ENCODE measurements at places on chromosomes 7 and 10. TPM values are rescaled to one million over a fixed set of nuclear protein-coding genes. Genes with fewer than 3 reads are reported as not detected.

Gene SPDYE8
- not detected for polyA plus RNA-seq

DNA sequence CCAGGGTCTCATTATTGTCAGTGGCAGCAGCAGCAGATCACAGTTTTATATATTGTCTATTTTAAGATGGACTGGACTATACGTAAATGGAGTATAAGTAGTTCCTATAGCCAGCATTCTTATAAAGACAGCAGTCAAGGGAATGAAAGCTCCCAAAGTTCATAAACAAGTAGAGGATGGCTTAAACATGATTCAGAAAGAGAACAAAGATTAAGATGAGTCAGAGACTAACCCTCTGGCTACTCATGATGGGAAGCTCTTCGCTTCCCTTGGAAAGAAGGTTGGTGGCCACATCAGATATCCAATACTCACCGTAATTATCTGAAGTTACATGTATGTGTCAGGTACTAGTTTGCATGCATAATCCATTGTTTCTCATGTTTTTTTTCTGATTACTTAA is 277.0 kb downstream of the INHBA start:
- no peak for DNase-seq

GRCh38 chr10:112584276-112584675 is 137.3 kb downstream of the VTI1A start:
- no peak for DNase-seq

GRCh38 chr7:116100626-116101025 is 70.1 kb upstream of the TFEC start:
- DNase-seq = no peak

GRCh38 chr10:22791665-22792064 is 77.3 kb upstream of the PIP4K2A start:
- DNase-seq = no peak

Gene KCNMA1
- 11.7 TPM for polyA plus RNA-seq

DNA sequence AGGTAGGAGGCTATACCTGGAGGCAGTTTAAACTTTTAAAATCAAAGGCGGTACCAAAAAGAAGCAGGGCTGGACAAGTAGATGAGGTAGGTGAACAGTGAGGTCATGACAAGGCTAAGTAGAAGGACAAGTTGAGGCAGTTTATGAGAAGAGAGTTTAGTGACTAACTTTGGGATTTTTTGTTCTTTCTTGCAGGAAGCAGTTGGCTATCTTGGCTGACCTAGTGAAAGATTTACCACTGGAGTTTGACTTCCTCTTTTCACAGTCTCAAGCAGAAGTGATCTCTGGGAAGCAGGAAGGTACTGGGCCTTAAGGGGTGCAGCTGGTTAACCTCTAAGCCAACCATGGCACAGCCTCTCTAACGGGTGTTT is 26.3 kb downstream of the ENTPD7 start:
- no peak for DNase-seq

Gene PRPS1L1
- polyA plus RNA-seq = not detected

Gene ARHGEF35
- 2.8 TPM for polyA plus RNA-seq

GRCh38 chr10:3784510-3785250 is at the start of gene KLF6:
TSS of gene KLF6 (minus strand) at chr10:3785209. CDS start at chr10:3785014, 195 bp downstream.
- DNase-seq = peak; percentile 57

DNA sequence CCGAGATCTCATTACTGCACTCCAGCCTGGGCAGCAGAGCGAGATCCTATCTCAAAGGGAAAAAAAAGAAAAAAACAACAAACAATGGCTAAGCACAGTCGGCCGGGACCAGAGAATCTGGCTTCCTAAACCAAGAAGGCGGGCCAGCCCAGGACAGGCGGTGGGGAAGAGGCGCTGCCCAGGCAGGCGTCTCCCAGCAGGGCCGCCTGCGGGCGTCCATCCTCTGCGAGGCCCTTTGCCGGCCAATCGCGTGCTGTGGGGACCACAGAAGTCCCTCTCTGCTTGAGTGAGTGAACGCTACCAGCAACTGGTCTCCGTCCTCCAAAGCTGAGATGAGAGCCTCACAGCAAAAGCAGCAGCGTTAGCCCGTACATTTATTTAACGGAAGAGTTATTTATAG is 14.7 kb upstream of the BMS1 start:
- DNase-seq = no peak
